Stimulated activated CD8-positive, alpha-beta memory T cell treated with anti-CD3 and anti-CD28 coated beads, Interleukin-4, amount 100 ng/mL, for 24 hours (primary cell): ENCODE measurements at places on chromosomes 6 and 20.

GRCh38 chr6:3535776-3536435 lies 79.1 kb upstream of the SLC22A23 start:
- DNase-seq, result no peak

DNA sequence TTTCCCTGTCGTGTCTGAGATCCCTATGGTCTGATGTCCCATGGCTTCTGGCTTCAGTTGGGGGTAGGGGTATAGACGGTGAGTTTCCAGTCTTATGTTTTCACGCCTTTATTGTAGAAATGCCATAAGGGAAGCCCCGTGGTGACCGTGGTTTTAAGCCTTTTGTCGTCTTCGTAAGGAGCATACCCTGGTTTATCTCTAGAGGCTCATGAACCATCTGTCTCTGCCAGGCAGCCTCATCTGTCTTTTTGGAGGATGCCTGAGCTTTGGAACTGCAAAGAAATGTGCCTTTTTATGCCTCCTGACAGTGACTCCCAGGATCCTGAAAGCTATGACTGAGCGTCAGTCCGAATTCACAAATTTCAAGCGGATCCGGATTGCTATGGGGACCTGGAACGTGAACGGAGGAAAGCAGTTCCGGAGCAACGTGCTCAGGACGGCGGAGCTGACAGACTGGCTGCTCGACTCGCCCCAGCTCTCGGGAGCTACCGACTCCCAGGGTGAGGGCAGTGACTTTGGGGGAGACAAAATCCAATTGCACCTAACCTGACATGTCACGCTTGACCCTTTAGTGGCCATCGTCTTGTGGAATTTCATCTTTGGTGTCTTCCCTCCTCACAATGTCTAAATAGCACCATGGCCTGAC lies 84.6 kb downstream of the SYNJ2 start:
- no peak for DNase-seq

DNA sequence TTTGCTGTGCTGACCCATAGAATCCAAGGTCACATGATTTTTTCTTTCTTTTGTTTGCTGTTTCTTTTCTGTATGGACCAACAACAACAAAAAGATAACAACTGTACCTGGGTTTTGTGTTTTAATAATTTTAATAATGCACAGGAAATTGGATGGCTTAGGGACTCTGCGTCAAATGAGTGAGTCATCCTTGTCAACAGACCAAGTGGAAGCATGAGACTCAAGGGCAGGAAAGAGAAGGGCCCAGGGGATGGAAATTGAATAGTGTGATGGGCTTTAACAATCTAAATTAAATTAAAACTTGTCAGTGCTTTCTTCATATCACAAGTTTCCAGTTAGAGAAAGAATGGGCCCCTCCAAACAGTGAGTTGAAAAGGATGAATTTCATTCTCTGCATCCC lies 413.0 kb downstream of the PREX1 start:
- DNase-seq, result no peak

DNA sequence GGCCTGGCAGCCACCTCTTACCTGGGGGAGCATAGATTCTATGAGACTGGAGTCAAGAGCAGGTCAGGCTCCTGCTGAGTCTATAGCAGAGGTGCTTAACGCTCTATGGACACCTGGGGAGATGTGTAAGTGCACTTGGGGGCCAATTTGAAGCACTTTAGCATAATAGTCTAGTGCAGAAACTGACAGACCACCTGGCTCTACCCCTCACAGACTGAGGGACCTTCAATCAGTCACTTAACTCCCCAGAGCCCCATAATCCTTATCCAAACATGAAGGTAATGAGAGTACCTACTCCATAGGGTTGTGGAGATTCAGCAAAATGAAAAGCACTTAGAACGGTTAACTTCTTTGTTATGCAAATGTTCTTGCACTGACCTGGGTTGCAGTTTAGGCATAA lies 87.3 kb upstream of the SLC22A16 start:
- DNase-seq, result no peak

DNA sequence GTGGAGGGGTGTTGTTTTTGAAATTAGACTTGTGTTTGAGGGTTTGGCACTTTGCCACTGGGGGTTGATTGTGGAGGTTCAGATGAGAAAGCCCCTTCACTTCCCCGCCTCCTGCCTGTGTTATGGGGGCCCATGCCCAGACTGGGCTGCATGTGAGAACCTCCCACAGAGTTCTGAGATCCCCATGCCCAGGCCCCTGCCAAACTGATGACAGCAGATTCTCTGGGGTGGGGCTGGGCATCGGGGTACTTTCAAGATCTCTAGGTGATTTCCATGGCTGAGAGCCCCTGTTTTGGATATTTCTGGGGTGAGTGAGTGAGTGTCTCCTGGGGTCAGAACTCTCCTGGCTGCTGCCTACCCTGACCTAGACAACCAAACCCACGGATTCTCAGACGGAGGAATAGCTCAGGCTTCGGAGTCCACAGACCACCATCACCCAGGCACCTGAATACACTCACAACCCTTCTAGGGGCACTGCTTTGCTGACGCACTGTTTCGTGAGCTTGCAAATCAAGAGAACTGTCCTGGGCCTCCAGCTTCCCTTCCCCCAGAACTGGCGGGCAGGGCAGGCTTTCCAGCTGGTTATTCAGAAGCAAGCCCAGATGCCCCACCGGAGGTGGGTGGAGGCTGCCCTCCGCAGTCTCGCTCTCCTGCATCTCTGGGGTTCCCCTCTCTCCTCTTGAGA lies 6.3 kb downstream of the BCAS1 start:
- DNase-seq, result peak; percentile 9

DNA sequence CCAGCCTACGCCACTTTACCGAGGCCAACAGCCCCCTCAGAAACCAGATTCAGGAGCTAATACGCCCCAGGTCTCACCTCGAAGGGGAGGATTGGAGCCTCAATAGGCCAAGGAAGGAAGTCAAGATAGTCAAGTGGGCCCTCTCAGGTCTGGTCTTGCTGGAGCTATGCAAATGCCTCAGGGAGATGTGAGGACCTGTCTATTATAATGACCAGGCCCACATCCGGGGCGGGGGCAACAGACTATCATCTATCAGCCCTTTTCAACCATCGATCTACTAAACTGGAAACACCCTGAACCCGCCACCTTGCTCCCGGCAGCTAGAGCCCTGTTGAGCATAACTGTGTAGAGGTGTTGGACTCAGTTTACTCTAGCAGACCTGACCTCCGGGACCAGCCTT lies 12.7 kb upstream of the GSTA3 start:
- no peak for DNase-seq

- DNase-seq, result no peak
These were observed 13.8 kb downstream of the MRPL14 start for GRCh38 chr6:44113414-44113813.

DNA sequence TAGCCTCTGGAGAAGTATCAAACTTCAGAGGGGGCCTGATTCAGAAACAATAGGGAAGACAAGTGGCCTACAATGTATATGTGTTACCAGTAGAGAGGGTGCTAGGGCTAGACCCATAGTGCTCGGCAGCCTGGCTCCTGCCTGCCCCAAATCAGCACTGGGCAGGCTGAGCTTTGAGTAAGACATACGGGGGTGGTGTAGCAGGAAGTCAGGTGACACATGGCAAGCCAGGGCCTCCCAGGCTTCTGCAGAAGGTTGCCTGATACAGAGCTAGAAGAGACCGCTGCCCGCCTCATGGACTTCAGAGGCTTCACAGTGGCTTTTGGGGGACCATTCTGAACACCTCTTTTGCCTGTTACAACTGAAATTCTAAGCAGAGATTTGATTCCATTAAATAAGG lies 43.4 kb downstream of the RALY start:
- peak; percentile 22 for DNase-seq

GRCh38 chr20:22819112-22819511 lies 216.0 kb upstream of the SSTR4 start:
- DNase-seq, result no peak

DNA sequence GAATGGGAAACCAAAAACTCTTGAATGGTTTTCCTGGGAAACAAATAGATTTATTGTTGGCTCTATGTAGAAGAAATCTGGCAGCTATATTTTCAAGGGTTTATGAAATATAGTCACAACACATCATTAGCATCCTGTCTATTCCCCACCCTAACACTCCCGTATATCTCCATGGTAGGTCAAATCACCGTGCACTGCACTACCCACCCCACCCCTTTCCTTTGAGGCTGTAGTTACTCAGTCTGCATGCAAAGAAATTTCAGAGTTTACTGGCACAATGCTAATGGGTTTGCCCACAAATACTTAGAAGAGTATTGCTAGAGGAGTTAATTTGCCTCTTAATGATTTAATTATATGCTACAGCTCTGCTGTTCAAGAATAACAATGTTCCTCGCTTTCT lies 329.1 kb upstream of the TSHZ2 start:
- DNase-seq, result no peak

- no peak for DNase-seq
These were observed 29.6 kb downstream of the PMEPA1 start for GRCh38 chr20:57680131-57680716.

- DNase-seq, result no peak
These were observed 8.5 kb downstream of the TP53INP2 start for GRCh38 chr20:34712525-34713192.

DNA sequence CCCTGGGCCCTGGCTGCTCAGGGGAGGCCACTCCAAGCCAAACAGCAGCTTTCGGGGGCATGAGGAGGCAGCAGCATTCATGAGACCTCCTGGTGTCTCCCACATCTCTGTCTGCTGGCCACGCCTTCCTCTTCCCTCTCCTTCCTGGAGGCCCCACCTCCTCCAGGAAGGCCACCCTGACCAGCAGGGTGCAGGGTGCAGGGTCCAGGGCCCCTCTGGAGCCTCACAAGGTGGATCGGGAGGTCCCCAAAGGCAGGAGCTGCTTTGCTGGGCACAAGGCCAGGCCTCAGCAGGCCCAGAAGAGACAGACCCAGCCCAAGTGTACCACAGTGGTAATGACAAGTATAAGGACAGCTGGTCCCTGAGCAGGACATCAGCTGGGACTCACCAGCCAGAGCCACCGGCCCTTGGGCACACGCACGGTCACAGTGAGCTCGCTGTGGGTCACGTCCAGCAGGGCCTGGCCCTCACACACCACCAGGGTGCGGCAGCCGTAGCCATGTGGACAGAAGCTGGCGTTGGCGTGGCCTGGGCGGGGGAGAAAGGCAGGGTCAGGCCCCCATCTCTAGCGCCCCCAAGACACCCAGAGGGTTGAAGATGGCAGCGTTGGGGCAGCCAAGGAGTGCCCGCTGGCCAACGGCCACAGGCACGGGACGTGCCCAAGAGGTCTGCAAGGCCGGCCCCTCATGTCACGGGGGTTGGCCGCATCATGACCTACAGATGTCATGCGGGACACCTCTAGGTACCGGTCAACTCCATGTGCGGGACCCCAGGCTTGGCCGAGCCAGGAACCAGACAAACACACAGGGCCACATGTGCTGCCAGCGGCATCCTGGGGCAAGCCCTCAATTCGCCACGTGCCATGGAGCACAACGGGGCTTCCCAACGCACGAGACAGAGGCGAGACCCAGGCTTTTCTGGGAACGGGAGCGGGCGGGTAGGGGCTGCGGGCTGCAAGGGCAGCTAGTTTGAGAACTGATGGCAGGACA lies 26.9 kb downstream of the ADRM1 start:
- no peak for DNase-seq

DNA sequence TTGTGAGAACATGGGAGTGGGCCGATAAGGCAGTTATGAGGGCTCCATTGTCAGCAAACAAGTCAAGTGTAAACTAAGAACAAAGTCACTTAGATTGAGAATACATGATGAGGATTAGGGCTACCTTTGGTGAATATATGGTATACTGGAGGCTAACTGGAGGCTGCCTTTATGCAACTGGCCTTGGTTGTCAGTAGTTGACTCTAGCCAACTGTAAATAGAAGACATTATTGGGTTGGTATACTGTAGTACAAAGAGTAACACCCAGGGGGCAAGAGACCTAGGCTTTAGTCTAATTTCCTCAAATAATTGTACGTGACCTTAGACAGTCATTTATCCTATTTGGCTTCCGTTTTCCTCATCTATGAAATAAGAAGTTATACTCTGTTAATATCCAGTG lies 235.2 kb downstream of the ARID1B start:
- no peak for DNase-seq
